AG08396 (cell line): ENCODE measurements at places on chromosomes 6 and 20.

- no peak for DNase-seq
Observed at GRCh38 chr20:50367104-50367674, 143.0 kb upstream of the PTPN1 start.

DNA sequence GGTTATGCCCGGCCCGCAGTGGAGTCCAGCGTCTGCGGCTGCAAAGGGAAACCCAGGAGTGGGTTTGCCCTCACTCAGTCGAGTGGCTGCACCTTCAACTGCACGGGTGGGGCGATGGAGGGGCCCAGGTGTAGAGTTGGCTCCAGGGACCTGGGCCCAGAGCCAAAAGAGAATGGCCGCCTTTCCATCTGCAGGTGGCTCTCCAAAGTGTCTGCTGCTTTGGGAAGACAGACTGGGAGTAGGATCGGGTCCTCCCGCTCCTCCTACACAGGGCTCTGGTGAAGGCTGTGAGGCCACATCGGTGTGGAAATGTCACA, 80.1 kb downstream of the PTPN1 start:
- no peak for DNase-seq

GRCh38 chr6:144263786-144264185, 21.3 kb upstream of the UTRN start:
- no peak for DNase-seq

- DNase-seq: no peak
Observed at GRCh38 chr20:13260650-13261279, 39.7 kb downstream of the ISM1 start.

DNA sequence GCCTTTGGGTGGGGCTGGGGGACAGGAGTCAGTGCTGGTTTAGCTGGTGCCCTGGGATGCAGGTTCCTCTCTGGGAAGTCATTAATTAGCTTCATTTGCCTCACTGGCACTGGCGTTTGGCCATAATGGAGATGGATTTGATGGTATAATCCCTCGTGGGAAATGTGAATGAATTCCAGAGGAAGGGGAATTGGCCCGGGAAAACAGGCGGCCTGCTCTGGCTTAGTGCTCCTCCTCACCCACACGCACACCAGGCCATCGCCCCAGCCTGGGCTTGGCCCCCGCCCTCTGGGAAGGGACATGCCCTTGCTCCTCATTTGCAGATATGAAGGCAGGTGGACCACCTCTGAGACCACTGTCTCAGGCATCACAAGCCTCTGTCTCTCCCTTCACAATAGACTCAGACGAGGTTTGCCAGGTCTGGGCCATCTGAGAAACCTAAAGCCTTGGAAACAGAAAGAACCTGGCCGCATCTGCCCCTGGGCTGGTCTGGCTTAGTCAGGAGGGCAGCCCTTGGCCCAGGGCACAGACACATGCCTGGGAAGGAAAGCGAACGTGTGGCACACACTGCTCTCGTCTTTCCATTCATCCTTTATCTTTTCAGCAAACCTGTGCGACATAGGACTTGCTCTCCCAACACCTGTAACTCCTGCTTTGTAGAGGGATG, 199.2 kb upstream of the CDH4 start:
- no peak for DNase-seq

DNA sequence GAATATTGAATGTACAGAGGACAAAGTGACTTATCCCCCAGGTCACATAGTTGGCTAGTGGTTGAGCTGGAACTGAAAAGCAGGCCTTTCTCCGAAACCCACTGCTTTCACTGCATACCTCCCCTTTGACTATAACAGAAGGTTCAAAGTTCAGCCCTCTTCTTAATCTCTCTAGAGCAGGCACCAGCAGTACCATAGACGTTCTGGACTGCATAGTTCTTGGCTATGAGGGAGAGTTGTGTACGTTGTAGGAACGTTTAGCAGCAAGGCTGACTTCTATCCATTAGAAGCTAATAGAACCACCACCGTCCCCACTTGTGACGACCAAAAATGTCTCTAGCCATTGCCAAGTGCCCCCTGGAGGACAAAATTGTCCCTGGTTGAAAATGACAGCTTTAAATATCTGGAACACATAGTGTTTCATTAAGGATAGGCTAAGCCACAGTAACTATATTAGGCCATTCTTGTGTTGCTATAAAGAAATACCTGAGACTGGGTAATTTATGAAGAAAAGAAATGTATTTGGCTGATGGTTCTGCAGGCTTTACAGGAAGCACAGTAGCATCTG, 123.8 kb upstream of the MTHFD1L start:
- DNase-seq: no peak

- DNase-seq: no peak
Observed at GRCh38 chr6:149925253-149925973, 2.5 kb upstream of the RAET1G start.

- no peak for DNase-seq
Observed at GRCh38 chr6:150638765-150639164, 39.1 kb downstream of the PLEKHG1 start.

DNA sequence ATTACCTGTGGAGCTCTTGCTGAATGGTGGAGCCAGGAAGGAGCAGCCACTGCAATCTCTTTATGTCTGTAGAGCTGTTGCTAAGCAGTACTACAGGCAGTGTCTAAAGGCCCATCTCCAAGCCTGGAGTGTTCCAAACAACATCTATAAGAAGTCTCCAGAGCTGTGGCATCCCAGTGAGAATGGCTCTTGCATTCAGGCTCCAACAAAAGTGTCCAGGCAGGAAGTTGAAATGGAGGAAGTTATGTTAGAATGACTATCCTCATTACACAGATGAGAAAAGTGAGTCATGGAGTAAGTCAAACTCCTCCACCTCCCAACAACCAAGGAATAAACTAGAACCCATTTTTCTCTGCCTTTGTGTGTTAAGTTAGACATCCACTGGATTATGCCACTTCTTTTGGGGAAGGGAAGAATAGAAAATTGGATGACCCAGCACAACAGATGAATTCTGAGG, 288.5 kb upstream of the STXBP5 start:
- no peak for DNase-seq

GRCh38 chr6:117496383-117496990, 14.0 kb downstream of the DCBLD1 start:
- no peak for DNase-seq

GRCh38 chr6:87766211-87766610, 64.2 kb upstream of the AKIRIN2 start:
- DNase-seq: no peak

GRCh38 chr20:34055290-34055689, 56.8 kb downstream of the EIF2S2 start:
- DNase-seq: no peak

GRCh38 chr6:40877362-40877761, 161.7 kb downstream of the UNC5CL start:
- DNase-seq: no peak

DNA sequence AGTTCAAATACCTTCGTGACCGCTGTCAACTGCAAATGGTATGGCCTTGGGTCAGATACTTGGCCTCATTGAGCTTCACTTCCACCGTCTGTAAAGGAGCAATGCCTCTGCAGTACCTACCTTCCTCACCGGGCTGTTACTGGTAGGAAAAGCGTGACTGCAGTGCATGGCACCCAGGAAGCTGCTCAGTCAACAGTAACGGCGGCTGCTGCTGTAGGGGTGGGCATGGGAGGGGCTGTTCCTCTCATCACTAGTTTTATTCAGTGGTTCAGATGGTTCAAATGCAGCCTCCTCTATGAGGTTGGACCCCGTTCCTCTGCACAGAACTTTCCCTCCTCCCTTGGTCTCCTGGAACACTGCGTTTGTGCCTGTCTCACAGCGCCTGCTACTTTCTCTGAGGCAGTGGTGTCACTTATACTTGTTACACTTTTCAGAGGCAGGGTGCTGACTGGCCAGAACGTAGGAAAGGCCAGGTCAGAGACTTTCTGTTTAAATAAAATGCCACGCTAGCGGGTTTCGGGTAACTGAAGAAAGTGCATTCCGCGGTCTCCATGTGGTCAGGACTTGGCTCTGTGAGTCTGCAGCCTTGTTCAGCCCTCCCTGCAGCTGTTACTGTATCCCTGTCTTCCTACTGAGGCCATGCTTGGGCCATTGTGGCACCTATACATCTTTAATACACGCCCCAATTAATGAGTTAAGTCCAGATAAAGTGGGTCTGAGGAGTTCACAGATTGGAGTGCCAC, 279.6 kb downstream of the NRN1 start:
- no peak for DNase-seq

GRCh38 chr6:56850626-56851025, 104.3 kb upstream of the BEND6 start:
- no peak for DNase-seq

- no peak for DNase-seq
Observed at GRCh38 chr6:112773187-112773586, 426.1 kb downstream of the RFPL4B start.

DNA sequence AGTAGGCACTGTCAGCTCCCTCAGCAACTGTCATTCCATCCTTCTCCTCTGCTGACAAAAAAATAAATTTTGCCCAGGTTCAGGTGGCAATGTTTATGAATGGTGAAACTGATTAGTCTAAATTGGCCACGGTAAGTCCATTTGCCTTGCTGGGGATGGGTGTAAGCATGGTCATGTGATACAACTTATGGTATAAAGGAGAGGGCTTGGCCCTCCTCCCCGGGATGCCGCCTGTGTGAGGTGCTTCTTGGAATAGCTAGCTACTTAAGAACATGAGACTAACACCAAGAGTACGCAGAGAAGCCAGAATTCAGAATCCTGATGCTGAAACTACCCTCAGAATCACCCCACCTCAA, 94.4 kb upstream of the MAP7 start:
- DNase-seq: no peak

- no peak for DNase-seq
Observed at GRCh38 chr6:164035900-164036485, 621.5 kb downstream of the QKI start.

DNA sequence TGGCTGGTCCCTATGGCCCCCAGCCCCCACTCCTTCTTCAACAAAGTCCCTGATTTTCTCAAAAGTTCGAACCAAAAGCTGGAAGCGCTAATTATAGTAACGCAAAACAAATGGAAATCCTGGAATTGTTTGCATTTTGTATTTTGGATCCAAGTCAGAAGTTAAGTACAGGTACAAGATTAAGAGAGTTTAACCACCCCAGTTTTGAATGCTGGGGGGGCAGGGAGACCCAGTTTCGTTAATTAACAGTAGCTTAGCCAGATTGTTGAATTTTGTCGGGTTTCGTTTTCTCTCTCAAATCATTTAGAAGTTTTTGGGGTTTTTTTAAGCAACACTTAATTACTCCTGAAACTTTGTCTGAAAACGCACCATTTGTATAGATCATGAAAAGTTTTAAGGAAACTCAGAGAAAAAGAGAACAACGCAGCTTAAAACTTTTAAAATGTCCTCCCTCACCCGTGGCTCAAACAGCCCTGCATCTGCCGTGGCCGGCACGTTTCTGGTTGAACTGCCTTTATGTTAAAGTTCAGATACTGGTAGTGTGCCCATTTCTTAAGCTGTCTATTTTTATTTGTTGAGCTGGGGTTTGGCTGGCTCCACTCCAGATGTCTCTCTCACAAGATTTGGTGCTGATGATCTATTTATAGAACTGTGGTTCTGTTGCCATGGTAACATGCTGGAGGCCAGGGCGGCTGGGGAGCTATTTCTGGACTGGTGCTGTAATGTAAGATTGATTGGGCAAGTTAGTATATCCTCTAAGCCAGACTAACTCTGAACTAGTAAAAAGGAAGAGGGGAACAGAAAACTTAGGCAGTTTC, 55.0 kb downstream of the GNAS start:
- DNase-seq: peak; percentile 90
